ENCODE measurements at places on chromosomes 4 and X.
A peak's percentile ranks its signal among the peaks of the same experiment; 100 is the strongest.

GRCh38 chr4:165384598-165384997 lies 5.8 kb downstream of the CPE start:
- peak; percentile 73 for DNase-seq

- no peak for DNase-seq
Measured at GRCh38 chr4:137621056-137621455, 88.8 kb upstream of the PCDH18 start.

GRCh38 chrX:119501511-119502148 lies 33.4 kb downstream of the SLC25A5 start:
- no peak for DNase-seq

DNA sequence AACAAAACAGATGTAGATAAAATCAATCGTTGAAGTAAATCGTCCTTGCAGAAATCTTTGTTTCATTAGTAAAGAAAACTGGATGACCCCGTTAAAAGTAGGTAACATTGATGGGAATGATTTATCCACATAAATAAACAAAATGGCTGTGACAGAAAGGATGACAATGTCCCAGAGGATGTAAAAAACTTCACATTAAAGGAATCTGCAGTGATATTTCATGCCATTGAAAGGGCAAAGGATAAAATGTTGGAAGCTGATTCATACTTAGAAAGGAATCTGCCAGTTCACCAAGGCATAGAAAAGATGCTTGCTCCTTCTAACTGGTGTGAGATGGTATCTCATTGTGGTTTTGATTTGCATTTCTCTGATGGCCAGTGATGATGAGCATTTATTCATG lies 24.2 kb upstream of the EPGN start:
- no peak for DNase-seq

- no peak for DNase-seq
Measured at GRCh38 chrX:130125091-130125874, 15.0 kb upstream of the ELF4 start.

GRCh38 chrX:9678215-9678965 lies 87.3 kb downstream of the GPR143 start:
- no peak for DNase-seq

DNA sequence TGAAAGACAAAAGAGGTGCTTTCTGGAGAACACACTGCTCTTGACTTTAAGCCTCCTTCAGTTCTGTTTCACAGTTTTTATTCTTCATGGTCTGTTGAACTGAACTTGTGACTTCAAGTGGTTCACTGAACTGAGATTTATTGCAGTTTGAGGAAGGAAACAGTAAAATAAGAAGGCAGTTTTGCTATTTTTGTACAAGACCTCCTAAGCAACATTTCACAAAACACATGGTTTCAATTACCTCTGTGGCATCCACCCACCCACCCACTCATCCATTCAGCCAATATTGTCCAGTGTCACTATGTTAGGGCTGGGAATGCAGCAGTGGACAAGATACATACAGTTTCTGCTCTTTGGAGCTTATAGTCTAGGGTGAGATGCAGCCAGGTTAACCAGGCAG lies 131.3 kb downstream of the IL1RAPL2 start:
- DNase-seq = no peak

- DNase-seq = no peak
Measured at GRCh38 chrX:41665686-41666085, 23.1 kb upstream of the GPR34 start.

DNA sequence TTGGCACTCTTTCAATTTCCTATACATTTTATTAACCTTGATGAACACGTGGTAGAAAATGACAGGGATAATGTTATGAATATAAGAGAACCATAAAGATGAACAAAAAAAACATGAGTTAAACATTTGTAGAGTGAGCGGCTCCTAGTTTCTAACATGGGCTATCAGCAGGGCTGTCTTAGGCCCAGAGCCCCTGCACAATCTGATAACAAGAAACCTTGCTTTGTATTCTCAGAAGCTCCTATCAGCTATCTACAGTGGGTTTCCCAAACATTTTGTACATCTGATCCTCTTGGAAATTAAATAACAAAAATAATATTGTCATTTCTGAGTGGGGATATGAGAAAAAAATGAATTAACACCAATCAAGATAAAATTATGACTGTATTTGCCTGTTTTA lies 10.6 kb upstream of the RBPJ start:
- no peak for DNase-seq

DNA sequence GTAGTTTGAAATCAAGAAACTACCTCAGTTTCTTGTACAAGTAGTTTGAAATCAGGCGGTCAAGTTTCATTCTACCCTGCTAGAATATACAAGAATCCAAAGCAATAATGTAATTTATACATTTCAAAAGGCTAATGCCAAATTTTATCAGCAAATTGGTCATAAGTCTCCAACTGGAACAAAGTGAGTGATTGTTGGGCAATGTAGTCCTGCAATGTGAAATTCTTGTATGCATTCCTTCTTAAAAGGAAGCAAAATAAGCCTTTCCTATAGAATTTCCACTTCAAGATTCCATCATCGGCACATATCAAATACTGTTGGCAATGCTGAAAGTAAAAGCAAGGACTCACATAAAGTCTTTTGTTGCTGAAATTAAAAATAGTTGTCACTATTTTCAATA lies 334.9 kb downstream of the IL1RAPL1 start:
- no peak for DNase-seq

DNA sequence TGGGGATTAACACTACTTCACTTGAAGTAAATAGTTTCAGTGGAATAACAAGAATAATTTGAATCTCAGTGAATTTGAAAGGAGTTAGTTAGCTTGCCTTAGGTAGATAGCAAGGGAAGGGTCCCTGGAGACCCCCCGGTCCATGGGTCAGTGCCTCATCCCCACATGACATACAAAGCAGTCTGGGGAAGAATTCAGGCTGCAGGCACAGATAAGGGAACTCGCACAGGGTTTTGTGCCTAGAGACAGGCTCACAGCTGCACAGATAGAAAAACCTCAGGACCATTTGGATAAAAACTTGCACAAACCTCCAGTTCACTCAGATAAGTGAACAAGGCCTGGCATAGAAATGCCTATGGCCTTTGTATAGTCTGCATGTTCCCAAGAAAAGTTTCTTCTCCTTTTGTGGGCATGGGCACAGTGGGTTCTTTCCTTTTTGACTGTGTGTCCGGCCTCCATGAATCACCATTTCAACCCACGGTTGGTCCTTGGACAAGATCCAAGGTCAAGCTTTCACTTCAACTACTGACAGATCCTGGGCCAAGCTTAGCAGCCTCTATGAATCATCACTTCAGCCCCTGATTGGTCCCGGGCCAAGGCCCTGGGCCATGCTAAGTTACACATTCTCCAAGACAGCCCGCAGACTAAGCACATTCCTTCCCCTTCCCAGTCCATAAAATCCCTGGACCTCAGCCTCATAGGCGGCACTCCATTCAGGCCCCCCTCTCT lies 108.3 kb upstream of the KLHL4 start:
- DNase-seq = peak; percentile 22

DNA sequence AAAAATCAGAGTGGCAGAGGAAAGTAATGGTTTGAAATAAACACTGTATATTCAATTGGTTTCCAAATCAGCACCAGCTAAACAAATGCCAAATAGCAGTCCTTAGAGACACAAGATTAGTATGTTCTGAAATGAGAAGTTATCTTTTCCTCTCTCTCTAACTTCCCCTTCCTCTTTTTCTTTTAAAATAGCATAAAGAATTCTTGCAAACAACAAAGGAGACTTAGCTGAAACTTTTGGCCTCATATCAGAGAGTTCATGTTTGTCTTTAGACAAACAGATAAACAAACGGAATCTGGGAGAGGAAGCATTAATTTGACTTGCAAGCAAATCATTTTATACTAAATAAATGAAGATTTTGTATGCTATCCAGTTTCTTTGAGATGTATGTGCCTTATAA lies 399.0 kb downstream of the GBA3 start:
- DNase-seq = no peak

- DNase-seq = no peak
Measured at GRCh38 chr4:10734697-10735096, 50.1 kb upstream of the CLNK start.
